ENCODE measurements at places on chromosomes 11 and 22. TPM values are rescaled to one million over a fixed set of nuclear protein-coding genes. Genes with fewer than 3 reads are reported as not detected.

ZBTB16 gene
- 64.8 TPM for total RNA-seq

CABP4 gene
- 0.75 TPM for total RNA-seq

MS4A18 gene
- not detected for total RNA-seq

GRCh38 chr22:45208993-45209838, 31.5 kb downstream of the KIAA0930 start:
- DNase-seq: peak; percentile 39

KRTAP5-11 gene
- total RNA-seq: not detected

MMP10 gene
- total RNA-seq: not detected

- DNase-seq: no peak
Observed at GRCh38 chr11:111954154-111954553, 17.0 kb downstream of the DIXDC1 start.

CSNK1E gene
- total RNA-seq: 65.7 TPM

DNA sequence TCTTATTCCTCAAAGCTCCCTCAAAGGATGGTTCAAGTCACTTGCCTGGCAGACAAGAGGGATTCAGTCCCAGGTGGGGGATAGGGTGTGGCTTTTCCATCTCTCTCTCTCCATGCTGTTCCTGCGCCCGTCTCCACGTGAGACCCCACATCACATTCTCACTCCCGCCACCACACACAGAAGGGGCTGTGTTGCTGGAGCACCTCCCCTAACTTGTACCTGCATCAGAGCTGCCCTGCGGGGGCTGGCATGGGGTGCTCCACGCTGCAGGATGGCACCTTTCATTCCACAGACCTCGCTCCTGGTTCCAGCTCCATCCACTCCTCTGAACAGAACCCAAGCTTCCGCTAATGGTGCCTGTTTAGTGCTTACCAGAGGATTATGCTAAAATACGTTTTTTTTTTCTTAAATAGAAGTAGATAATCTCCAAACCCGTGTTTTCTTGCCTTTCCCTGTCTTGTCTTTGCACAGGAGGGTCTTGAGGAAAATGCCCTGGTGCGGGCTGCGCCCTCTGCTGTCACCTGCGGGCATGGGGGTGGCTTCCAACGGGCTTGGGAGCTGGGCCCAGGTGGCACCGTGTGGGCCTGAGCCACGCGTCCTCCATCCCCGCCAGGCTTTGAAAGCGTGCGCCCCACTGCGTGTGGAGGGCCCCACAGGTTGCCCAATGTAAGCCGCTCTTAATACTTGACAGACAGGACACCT, 985.6 kb downstream of the BRD1 start:
- no peak for DNase-seq

CARNS1 gene
- total RNA-seq: 15.0 TPM

GRCh38 chr11:73236854-73237253, 18.8 kb downstream of the P2RY2 start:
- peak; percentile 62 for DNase-seq

DNA sequence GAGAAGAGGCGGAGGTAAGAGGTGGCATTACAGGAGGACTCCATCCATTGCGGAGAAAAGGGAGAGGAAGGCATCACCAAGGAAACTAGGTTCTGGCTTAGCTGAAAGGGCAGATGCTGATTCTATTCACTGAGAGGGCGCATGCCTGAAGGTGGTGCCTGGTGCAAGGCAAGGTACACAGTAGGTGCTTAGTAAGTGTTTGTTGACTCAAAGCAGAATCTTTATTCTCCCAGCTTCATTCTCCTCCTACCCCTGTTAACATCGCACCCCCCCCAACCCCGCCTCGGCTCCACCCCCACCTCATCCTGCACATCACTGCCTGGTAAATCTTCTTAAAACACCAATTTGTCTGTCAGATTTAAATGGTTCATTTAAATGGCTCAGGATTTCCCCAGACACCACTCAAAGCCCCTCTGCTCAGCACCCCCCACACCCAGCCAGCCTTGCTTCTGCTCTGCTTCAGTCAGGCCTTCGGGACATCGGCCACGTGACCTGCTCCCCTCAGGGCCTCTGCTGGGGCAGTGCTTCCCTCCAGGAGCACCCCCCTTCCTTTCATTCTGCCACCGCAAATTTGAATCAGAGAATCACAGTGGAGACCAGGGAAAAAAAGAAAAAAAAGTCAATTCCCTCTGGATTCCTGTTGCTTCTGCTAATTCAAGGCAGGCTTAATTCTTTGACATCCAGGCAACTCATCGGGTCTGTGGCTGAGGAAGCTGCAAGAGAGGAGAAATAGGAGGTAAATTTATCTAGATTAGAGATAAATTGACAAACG, 17.8 kb upstream of the RCN1 start:
- DNase-seq: no peak

DNA sequence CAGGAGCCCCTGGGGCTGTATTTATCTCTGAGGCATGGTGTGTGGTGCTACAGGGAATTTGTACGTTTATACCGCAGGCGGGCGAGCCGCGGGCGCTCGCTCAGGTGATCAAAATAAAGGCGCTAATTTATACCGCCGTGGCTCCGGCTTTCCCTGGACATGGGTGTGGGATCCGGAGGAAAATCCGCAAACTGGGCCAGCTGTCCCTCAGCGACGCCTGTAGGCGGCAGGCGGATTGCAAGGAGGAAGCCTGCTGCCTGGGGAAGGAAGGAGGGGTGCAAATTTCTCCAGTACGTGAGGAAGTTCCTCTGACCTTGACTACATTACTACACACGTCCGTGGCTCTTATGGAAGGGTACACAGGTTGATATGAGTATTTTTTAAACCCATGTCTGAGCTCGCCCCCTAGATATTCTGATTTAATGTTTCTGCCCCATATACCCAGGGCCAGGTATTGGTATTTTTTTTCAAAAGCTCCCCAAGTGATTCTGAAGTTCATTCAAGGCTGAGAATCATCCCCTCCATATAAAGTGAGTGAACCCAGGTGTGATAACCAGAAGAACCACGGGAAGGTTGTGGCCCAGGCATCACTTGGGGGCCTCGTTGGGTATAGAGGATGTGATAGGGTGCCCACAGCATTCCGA, 2.8 kb downstream of the MYOD1 start:
- peak; percentile 36 for DNase-seq

TCN2 gene
- total RNA-seq: 13.4 TPM

DNA sequence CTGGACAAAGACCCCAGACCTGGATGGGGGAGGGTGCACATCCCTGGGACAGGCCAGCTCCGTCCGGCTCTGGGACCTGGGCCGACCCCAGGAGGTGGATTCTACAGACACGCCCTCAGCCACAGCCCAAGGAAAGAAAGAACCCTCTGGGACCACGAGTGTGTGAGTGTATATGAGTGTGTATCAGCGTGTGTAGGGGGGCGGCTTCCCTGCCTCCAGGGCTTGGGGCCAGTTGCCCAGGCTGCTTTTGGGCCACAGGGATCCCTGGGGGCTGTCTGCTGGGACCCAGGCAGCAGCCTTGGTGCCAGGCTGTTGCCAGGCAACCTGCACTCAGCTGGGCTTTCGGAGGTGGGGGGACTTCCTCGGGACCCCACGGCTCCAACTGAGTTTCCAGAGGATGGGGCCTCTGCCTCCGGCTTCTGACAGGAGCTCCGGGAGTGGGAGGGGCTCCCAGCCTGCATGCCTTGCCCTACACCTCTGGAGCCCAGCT, 8.9 kb downstream of the DUSP8 start:
- no peak for DNase-seq

DNA sequence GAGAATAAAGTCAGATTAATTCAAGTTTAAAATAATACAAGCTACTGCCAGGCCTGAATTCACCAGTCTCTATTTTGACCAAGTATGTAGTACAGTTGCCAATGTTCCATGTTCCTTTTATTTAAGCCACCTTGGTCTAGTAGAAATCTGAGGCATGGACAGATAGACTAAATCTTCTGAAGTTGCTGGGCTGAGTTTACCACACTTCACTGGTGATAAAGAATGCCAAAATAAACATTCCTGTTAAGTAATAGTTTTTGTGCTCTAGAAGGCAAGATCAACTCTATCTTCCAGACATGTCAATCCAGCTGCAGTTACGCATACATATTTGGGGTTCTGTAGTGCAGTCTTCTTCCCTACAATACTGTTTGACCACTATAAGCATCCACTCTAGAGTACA, 83.9 kb upstream of the C11orf87 start:
- DNase-seq: no peak

DNA sequence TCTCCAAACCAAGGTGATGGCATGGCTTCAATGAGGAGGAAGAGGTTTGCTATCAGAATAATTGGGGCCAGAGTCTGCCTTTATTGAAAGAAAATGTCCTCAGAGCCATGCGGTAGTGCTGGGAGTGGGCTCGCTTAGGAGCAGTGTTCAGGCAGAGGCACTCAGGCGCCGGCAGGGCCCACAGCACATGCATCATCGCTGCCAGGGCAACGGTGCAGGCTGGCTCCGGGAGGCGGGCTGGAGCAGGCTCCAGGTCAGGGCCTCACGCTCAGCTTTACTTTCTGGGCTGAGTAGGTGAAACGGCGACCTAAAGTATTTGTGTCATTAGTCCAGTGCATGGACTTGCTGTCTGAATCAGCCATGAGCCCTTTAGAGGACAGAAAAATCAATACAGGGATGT, 169.9 kb upstream of the CCDC90B start:
- no peak for DNase-seq

GRCh38 chr11:35529971-35530495, 4.6 kb upstream of the PAMR1 start:
- DNase-seq: peak; percentile 52

- DNase-seq: no peak
Observed at GRCh38 chr11:34213366-34213765, 107.9 kb downstream of the NAT10 start.

GRCh38 chr11:63567044-63567840, 4.1 kb upstream of the PLAAT2 start:
- no peak for DNase-seq

GRCh38 chr11:57873196-57873911, 111.8 kb downstream of the CTNND1 start:
- DNase-seq: no peak

DNA sequence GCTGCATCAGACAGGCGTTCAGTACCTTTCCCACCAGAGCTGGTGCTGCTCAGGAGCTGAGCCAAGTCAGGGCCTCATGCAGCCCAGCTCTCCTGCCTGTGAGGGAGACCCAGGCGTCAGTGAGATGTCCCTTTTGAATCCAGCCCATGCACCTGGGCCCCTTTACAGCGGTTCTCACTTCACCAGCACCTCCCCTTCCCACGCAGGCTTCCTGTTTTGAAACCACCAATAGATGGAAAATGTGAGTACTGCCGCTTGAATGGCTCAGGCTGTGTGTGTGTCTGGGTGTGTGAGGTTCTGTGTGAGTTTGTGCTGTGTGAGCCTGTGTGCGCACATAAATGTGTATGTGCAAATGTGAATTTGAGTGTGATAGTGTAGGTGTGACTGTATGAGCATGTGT, 88.4 kb downstream of the UBASH3B start:
- no peak for DNase-seq

SMCO4 gene
- 43.4 TPM for total RNA-seq

DNA sequence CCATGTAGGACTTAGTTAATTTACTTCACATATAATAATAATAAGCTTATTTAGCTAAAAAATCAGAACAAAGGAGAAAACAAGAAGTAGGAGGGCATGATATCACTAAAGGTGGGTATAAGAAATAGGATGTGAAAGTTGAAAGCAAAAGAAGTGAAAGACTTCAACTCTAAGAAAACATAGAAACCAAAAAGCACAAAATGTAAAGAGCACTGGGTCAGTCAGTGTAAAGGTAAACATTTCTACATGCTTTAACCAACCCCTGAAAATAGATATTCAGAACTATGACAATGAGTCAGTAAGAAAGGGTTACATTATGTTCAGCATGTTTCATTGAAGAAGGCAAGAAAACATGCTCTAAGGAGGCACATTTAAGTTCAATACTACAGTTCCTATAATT, 298.8 kb downstream of the SWAP70 start:
- DNase-seq: no peak

DNA sequence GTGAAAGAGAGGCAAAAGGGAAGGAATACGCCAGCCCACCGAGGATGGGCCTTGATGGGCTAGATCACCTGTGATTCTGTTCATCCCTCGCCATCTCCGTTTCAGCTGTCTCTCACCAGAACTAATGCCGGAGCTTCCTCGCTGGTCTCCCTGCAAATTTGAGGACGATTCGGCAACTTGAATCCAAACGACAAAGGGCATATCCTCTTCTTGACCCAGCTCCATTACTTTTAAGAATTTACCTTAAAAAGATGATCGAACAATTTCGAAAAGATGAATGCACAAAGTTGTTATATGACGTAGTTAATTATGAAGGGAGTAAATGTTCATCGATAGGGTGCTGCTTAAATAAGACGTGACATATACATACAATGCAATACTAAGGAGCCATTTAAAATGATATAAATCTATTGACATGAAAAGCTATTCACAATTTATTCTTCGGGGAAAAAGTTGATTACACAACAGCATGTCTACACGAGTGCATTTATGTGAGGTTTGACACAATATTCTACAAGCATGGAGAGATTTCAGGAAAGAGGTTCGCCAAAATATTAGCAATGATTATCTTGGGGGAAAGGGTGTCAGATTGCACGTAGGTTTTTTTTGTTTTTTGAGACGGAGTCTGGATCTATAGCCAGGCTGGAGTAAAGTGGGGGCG, 937 bp upstream of the FAM168A start:
- no peak for DNase-seq

CNTF gene
- total RNA-seq: 0.73 TPM

GRCh38 chr11:17171916-17172315, 35.9 kb downstream of the PIK3C2A start:
- DNase-seq: no peak

- DNase-seq: no peak
Observed at GRCh38 chr11:126743628-126744027, 256.9 kb downstream of the KIRREL3 start.

- peak; percentile 30 for DNase-seq
Observed at GRCh38 chr22:30294066-30294465, 4.8 kb upstream of the CASTOR1 start.

- no peak for DNase-seq
Observed at GRCh38 chr22:23503142-23503541, 76.9 kb downstream of the IGLL1 start.

DNA sequence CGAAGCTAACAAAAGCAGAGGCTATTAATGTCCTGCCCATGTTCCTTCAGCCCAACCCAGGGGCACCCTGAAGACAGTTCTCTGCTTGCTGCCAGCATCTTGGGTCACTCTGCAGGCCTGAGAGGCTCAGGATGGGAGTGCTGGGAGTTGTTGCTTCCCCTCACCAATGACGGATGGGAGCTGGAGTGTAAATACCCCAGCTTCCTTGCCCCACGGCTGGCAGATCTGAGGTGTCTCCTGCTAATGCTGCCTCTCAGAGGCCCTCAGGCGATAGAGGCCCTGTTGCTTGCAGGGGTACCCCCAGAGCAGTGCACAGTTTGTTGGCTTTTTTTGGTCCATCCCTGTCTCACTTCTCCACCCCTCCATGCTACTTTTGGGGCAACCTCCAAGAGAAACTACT, 32.9 kb downstream of the IFT27 start:
- no peak for DNase-seq

RABL2B gene
- total RNA-seq: 9.7 TPM

RAB36 gene
- total RNA-seq: 0.35 TPM

- DNase-seq: no peak
Observed at GRCh38 chr22:22865311-22866072, 22.1 kb upstream of the IGLL5 start.

C11orf16 gene
- not detected for total RNA-seq

Measured in Right ventricle myocardium superior (tissue), 1 donor.